ENCODE measurements at places on chromosomes 6 and 20.

- H3K27ac ChIP-seq: no peak overlapping the region
- no peaks in the 10 kb centered on the region for H3K4me1 ChIP-seq
- H3K4me3 ChIP-seq: no peak overlapping the region
- no peaks in the 10 kb centered on the region for H3K36me3 ChIP-seq
These were observed 132.4 kb downstream of the CFAP61 start for GRCh38 chr20:20184706-20185105.

- peaks cover 29% of the 10 kb centered on the region for H3K4me1 ChIP-seq
- H3K36me3 ChIP-seq: no peaks in the 10 kb centered on the region
- no peak overlapping the region for H3K4me3 ChIP-seq
- no peak for DNase-seq
These were observed 48.9 kb downstream of the PRDM1 start for GRCh38 chr6:106134906-106135634.

DNA sequence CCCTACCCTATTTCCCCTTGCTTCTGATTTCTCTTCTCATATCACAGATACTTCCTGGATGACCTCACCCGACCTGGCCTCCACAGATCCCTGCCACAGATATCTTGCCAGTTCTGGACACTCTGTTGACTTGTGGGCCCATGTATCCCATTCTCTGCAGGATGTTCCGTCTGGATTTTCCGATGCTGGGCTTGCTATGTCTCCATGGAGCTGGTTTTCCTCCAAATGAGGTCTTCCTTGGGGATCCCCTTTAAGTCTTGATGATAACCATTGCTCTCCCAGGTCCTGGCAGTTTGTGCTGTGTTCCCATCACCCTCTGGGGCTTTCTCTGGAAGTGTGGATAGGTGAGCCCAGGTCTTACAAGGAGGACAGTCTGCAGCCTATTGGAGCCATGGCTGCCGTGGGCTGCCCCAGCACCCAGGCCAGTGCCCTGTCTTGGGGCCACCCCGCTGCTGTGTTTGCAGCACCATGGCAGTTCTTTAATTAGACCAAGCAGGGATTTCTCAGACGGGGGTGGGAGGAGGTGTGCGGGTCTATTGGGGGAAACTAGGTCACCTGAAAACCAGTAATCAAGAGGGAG is 23.9 kb downstream of the PPP1R16B start:
- H3K27me3 ChIP-seq: no peaks in the 10 kb centered on the region
- peak overlapping the region; percentile 49 for H3K27ac ChIP-seq
- H3K36me3 ChIP-seq: peaks cover 91% of the 10 kb centered on the region
- no peak overlapping the region for H3K4me3 ChIP-seq
- peaks cover 74% of the 10 kb centered on the region for H3K4me1 ChIP-seq

DNA sequence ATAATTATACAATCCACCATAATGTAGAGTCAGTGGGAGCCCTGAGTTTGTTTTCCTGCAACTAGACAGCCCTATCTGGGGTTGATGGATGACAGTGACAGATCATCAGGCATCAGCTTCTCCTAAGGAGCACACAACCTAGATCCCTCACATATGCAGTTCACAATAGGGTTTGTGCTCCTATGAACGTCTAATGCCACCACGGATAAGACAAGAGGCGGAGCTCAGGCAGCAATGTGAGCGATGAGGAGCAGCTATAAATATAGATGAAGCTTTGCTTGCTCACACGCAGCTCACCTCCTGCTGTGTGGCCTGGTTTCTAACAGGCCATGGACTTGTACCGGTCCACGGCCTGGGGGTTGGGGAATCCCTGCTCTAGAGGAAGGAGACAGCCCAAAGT is 25.9 kb downstream of the EDEM2 start:
- peaks cover 7% of the 10 kb centered on the region for H3K4me1 ChIP-seq
- DNase-seq: no peak
- peaks cover 80% of the 10 kb centered on the region for H3K36me3 ChIP-seq

GRCh38 chr6:111588366-111588765 is 17.3 kb downstream of the TRAF3IP2 start:
- H3K4me1 ChIP-seq: peaks cover 29% of the 10 kb centered on the region
- no peak for DNase-seq
- no peaks in the 10 kb centered on the region for H3K27me3 ChIP-seq
- H3K27ac ChIP-seq: no peak overlapping the region
- H3K36me3 ChIP-seq: peaks cover 45% of the 10 kb centered on the region

DNA sequence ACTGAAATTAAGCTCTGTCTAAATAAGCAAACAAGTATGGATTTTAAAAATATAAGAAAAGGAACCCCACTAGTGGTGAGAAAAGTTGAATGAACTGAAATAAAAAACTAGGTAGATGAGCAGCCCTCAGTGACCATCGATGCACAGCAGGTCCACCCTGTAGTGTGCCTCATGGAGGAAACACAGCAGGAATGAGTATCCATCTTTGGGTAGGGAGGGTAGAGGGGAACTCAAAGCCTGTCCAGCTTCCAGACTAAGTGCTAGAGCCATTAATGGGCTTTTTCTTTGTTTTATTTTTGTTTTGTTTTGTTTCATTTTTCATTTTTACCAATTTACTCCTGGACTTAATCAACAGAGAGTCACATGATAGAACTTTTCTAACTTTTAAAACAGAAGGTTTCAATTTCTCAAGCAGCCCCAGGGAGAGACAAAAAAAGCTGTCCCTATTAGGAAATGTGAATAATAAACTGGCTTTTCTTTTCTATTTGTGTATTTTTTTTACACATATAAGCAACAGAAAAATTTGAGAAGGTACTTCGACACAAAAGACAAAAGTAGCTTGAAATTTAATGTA is 700.6 kb downstream of the HACE1 start:
- H3K27ac ChIP-seq: no peak overlapping the region
- no peaks in the 10 kb centered on the region for H3K4me1 ChIP-seq
- no peaks in the 10 kb centered on the region for H3K27me3 ChIP-seq
- H3K36me3 ChIP-seq: no peaks in the 10 kb centered on the region
- no peak for DNase-seq

GRCh38 chr20:63270606-63271325 is 1.8 kb upstream of the ARFGAP1 start:
- no peak for DNase-seq
- no peak overlapping the region for H3K27ac ChIP-seq
- H3K36me3 ChIP-seq: peaks cover 4% of the 10 kb centered on the region
- peak overlapping the region; percentile 14 for H3K4me3 ChIP-seq
- peaks cover 13% of the 10 kb centered on the region for H3K4me1 ChIP-seq

- no peak for DNase-seq
- no peak overlapping the region for H3K4me3 ChIP-seq
- no peak overlapping the region for H3K27ac ChIP-seq
These were observed 115.7 kb downstream of the DST start for GRCh38 chr6:56526860-56527544.

GRCh38 chr20:11792568-11792953 is 125.1 kb upstream of the BTBD3 start:
- no peak for DNase-seq
- H3K36me3 ChIP-seq: no peaks in the 10 kb centered on the region
- no peaks in the 10 kb centered on the region for H3K27me3 ChIP-seq
- no peak overlapping the region for H3K27ac ChIP-seq

GRCh38 chr6:105204768-105205167 is 25.0 kb upstream of the POPDC3 start:
- DNase-seq: no peak
- no peaks in the 10 kb centered on the region for H3K4me1 ChIP-seq
- no peak overlapping the region for H3K27ac ChIP-seq
- H3K36me3 ChIP-seq: no peaks in the 10 kb centered on the region
- H3K27me3 ChIP-seq: peaks cover 30% of the 10 kb centered on the region

- no peak for DNase-seq
- no peak overlapping the region for H3K27ac ChIP-seq
- no peaks in the 10 kb centered on the region for H3K4me1 ChIP-seq
- no peaks in the 10 kb centered on the region for H3K36me3 ChIP-seq
- peaks cover 4% of the 10 kb centered on the region for H3K27me3 ChIP-seq
- H3K4me3 ChIP-seq: no peak overlapping the region
These were observed 407.6 kb downstream of the PREX1 start for GRCh38 chr20:48420176-48420575.

- H3K4me1 ChIP-seq: peaks cover 70% of the 10 kb centered on the region
- H3K27me3 ChIP-seq: no peaks in the 10 kb centered on the region
- H3K36me3 ChIP-seq: peaks cover 40% of the 10 kb centered on the region
- no peak for DNase-seq
- H3K27ac ChIP-seq: no peak overlapping the region
- no peak overlapping the region for H3K4me3 ChIP-seq
These were observed 179.1 kb upstream of the SUPT3H start for GRCh38 chr6:45556828-45557227.

DNA sequence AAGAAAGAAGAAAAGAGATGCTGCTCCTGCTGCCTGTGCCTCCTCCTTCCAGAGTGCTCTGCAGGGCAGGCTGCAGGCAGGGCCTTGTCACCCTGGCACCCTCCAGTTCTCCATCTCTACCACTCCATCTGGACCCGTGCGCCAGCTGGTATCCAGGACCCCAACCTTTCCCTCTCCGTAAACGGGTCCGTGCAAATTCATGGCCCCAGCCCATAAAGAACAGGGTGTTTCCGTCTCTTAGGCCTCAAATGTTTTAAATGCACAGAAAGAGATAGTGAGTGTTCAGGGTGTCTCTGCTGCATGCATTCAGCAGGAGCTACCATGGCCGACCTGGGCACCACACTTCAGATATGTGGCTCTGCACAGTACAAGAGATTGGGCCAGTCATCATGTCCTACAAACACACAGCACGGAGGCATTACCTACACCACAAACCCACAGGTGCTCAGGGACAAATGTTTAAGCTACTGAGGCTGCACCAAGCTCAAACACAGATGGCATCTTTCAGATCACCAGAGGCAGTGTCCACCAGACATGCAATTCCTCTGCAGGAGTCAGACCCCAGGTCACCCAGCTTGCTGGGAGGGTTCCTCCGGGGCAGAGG is 258.1 kb downstream of the DLL1 start:
- H3K4me1 ChIP-seq: no peaks in the 10 kb centered on the region
- H3K36me3 ChIP-seq: no peaks in the 10 kb centered on the region
- no peaks in the 10 kb centered on the region for H3K27me3 ChIP-seq
- H3K4me3 ChIP-seq: no peak overlapping the region
- no peak overlapping the region for H3K27ac ChIP-seq

DNA sequence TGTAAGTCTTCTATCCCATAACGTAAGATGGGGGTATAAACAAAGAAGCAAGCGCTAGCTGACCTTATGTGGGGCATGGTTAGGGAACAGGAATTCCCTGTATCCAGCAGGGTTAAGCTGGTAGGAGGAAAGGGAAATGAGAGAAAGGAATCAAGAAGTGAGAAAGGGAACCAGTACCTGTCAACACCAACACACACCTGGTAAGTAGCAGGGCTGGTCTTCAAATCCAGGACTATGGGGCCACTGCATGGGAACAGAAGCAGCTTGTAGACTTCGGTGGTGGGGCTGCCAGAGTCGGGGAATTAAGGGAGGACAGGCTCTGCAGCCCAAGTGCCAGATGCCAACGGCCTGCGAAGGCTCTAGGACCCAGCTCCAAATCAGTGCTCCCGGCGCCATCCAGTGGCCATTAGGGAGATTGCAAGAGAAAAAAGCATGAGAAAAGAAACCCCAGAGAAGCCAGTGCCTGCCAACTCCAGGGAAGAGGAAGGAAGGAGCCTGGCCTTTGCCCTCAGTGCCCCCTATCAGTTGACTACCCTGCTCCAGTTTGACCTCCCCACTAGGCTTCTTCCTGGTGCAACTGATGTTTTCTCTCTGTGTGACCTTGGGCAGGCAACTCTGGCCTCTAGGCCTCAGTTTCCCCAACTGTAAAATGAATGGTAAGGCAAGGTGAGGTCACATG is 15.8 kb upstream of the RBPJL start:
- DNase-seq: peak; percentile 57
- H3K4me3 ChIP-seq: no peak overlapping the region
- no peaks in the 10 kb centered on the region for H3K36me3 ChIP-seq
- no peak overlapping the region for H3K27ac ChIP-seq
- H3K27me3 ChIP-seq: peaks cover 29% of the 10 kb centered on the region

DNA sequence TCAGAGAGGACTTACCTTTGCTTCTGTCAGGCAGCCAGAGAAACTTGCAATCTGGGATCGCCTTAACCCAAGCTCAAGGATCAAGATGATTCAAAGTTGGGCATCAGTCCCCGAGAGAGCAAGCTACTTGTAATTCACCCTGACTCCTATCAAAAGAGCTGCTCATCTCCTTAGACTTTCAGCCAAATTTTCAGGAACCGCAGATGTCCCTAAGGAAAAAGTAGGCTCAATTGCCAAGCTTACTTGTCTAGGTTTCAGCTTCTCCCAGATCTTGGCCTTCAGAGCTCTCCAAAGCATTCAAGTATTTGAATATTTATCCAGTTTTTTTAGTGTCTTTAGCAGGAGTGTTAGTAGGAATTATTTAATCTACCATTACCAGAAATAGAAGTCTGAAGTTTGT is 434.1 kb upstream of the MMS22L start:
- no peaks in the 10 kb centered on the region for H3K36me3 ChIP-seq
- H3K4me1 ChIP-seq: no peaks in the 10 kb centered on the region
- no peak for DNase-seq
- no peak overlapping the region for H3K4me3 ChIP-seq

DNA sequence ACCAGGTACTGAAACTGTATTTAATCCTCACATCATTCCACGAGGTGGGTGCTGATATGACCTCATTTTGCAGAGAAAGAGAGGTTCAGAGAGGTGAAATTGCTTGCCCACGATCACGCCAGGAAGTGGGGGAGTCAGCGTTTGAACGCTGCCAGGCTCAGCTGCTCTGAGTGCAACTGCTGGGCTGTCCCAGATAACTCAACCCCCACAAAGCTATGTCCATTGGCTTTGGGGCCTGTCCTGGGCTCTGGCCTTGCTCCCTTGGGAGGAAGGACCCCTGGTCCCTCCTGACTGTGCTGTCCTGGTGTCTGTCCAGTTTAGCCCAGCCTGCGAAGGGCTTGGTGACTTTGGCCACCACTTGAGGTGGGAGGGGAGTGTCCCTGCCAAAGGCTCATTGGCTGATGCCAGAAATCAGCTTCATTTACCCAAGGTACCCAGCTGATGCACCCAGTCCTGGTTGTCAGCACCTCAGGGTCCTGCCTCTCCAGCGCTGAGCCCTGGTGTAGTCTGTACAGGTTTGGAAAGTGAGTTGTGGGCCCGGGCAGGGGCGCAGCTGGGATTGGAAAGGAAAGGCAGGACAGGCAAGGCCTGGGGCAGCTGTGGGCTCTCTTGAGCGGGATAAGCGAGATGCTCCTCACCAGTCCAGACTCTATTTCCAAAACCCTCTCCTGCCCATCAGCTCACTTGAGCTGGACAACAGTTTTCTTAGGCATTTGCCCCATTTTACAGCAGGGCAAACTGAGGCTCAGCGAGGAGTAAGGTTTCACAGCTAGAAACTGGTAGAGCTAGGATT is 38.5 kb downstream of the SUN5 start:
- H3K4me1 ChIP-seq: peaks cover 69% of the 10 kb centered on the region
- DNase-seq: peak; percentile 9
